ENCODE measurements at places on chromosomes 16 and 17. TPM values are rescaled to one million over a fixed set of nuclear protein-coding genes. Genes with fewer than 3 reads are reported as not detected.

GRCh38 chr17:13931111-13931526 lies 138.2 kb upstream of the COX10 start:
- no peak overlapping the region for H3K4me3 ChIP-seq
- H3K4me1 ChIP-seq, result peaks cover 39% of the 10 kb centered on the region
- H3K36me3 ChIP-seq, result no peaks in the 10 kb centered on the region
- peak; percentile 98 for DNase-seq

- no peak for DNase-seq
- H3K36me3 ChIP-seq, result no peaks in the 10 kb centered on the region
- no peak overlapping the region for H3K27ac ChIP-seq
- no peaks in the 10 kb centered on the region for H3K27me3 ChIP-seq
- H3K4me1 ChIP-seq, result peaks cover 10% of the 10 kb centered on the region
Measured at GRCh38 chr17:10249271-10250010, 51.0 kb upstream of the GAS7 start.

DNA sequence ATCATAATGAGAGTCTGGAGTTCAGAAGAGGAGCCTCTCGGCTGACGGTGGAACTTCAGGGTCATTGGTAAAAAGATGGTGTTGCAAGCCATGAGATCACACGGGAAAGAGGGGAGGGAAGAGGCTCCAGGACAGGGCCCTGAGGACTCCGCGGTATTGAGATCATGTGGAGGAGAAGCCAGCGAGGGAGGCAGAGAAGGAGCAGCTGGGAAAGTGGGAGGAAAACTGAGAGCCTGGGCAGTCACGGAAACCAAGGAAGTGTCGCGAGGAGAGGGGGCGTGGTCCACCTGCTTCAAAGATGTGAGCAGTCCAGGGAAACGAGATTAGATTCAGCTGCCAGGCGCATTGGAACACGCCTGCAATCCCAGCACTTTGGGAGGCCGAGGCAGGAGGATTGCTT lies 27.7 kb upstream of the SBK1 start:
- no peak overlapping the region for H3K4me3 ChIP-seq
- no peak for DNase-seq
- no peaks in the 10 kb centered on the region for H3K27me3 ChIP-seq
- H3K4me1 ChIP-seq, result no peaks in the 10 kb centered on the region

GRCh38 chr16:54407596-54407995 lies 121.0 kb upstream of the IRX3 start:
- no peak for DNase-seq
- no peak overlapping the region for H3K4me3 ChIP-seq
- no peak overlapping the region for H3K27ac ChIP-seq
- H3K4me1 ChIP-seq, result no peaks in the 10 kb centered on the region
- H3K36me3 ChIP-seq, result no peaks in the 10 kb centered on the region

GRCh38 chr16:53152329-53152728 lies 97.5 kb downstream of the CHD9 start:
- H3K4me3 ChIP-seq, result no peak overlapping the region
- no peaks in the 10 kb centered on the region for H3K27me3 ChIP-seq
- no peak overlapping the region for H3K27ac ChIP-seq
- peaks cover 15% of the 10 kb centered on the region for H3K36me3 ChIP-seq

- H3K4me1 ChIP-seq, result no peaks in the 10 kb centered on the region
- no peak overlapping the region for H3K27ac ChIP-seq
- no peak overlapping the region for H3K4me3 ChIP-seq
- peaks cover 73% of the 10 kb centered on the region for H3K36me3 ChIP-seq
- no peaks in the 10 kb centered on the region for H3K27me3 ChIP-seq
Measured at GRCh38 chr17:41974031-41974430, 7.4 kb downstream of the CNP start.

GRCh38 chr16:69321080-69321479 lies 9.3 kb downstream of the PDF start:
- no peaks in the 10 kb centered on the region for H3K4me1 ChIP-seq
- peaks cover 88% of the 10 kb centered on the region for H3K36me3 ChIP-seq
- no peak overlapping the region for H3K4me3 ChIP-seq
- H3K27ac ChIP-seq, result no peak overlapping the region

GRCh38 chr17:31048780-31049179 lies 46.0 kb upstream of the NF1 start:
- no peak overlapping the region for H3K4me3 ChIP-seq
- peaks cover 33% of the 10 kb centered on the region for H3K4me1 ChIP-seq
- no peaks in the 10 kb centered on the region for H3K36me3 ChIP-seq
- H3K27me3 ChIP-seq, result no peaks in the 10 kb centered on the region

- H3K27me3 ChIP-seq, result peaks cover 36% of the 10 kb centered on the region
- DNase-seq, result no peak
- H3K36me3 ChIP-seq, result no peaks in the 10 kb centered on the region
- no peak overlapping the region for H3K4me3 ChIP-seq
- H3K27ac ChIP-seq, result no peak overlapping the region
Measured at GRCh38 chr16:49697631-49698452, 158.1 kb downstream of the ZNF423 start.

DNA sequence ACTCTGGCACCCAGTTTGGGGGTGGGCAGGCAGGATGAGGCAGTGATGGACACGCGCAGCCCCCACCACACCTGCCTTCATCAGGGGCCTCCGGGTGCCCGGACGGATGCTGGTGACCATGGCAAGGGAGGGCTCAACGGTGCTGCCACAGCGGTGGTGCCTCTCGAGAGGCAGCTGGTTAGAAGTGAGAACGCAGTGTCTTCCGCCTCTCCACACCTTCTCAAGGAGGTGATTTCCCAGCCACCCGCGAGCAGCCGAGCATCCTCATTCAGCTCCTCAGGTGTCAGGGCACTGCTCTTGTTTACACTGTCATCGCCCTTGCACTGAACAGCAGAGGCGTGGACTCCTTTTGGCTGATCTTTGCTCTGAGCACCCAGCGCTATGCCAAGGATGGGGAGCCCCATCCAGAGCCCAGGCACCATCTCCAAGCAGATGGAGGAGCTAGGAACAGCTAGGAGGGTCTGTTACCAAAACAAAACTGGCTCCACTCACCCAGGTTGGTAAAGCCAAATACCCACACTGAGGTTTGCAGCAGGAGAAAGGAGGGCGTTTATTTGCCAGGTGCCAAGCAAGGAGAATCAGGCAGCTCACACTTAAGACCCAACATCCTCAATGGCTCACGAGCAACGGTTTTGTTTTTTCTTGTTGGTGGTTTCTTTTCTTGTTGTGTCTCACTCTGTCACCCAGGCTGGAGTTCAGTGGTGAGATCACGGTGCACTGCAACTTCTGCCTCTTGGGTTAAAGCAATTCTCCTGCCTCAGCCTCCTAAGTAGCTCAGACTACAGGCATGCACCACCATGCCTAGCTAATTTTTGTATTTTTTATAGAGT lies 174.3 kb upstream of the TNRC6C start:
- no peaks in the 10 kb centered on the region for H3K4me1 ChIP-seq
- no peak overlapping the region for H3K27ac ChIP-seq
- H3K27me3 ChIP-seq, result no peaks in the 10 kb centered on the region

- no peak for DNase-seq
- H3K27me3 ChIP-seq, result no peaks in the 10 kb centered on the region
- peaks cover 40% of the 10 kb centered on the region for H3K4me1 ChIP-seq
- H3K4me3 ChIP-seq, result no peak overlapping the region
- no peak overlapping the region for H3K27ac ChIP-seq
Measured at GRCh38 chr16:81635063-81635937, 143.8 kb upstream of the PLCG2 start.

DNA sequence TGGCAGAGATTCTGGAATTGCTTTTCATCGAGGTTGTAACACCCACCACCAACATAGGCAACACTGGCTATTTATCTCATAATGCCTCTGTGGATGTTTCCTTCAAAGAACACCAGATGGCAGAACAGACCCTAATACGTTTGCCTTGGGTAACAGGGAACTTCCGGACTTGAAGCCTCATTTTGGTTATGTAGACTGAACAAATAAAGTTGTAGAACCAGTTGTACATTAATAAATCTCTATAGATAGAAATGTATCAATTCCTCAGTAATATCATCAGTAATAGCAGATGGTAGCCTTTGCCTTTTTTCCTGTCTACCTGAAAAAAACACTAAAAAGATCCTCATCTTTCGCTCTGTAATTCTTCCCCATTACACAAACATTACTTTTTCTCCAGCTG lies 25.9 kb upstream of the APOH start:
- no peak overlapping the region for H3K27ac ChIP-seq
- peaks cover 10% of the 10 kb centered on the region for H3K4me1 ChIP-seq
- no peak overlapping the region for H3K4me3 ChIP-seq
- peaks cover 3% of the 10 kb centered on the region for H3K27me3 ChIP-seq
- H3K36me3 ChIP-seq, result no peaks in the 10 kb centered on the region
- peak; percentile 24 for DNase-seq

DNA sequence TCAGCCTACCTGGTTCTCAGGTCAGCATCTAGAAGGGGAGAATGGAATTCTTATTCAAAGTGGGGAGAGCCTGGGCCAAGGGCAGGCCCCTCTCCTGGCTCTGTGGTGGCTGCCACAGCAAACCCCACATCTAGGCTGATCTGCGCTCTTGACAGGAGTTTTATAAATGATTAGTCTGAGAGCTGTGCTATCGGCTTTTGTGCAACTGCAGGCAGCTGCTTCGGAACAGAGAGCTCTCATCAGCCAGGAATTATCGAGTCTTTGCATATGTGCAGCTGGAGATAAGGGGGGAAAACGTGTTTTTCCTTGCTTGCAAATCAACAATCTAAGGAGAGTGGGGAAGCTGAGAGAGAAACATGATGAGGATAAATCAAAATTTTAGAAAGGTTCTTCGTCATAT lies 91.7 kb downstream of the HS3ST3A1 start:
- H3K27me3 ChIP-seq, result peaks cover 4% of the 10 kb centered on the region
- DNase-seq, result no peak
- H3K4me1 ChIP-seq, result no peaks in the 10 kb centered on the region
- H3K4me3 ChIP-seq, result no peak overlapping the region

GRCh38 chr16:15972046-15972868 lies 22.8 kb downstream of the ABCC1 start:
- H3K36me3 ChIP-seq, result peaks cover 15% of the 10 kb centered on the region
- no peak overlapping the region for H3K27ac ChIP-seq
- no peak overlapping the region for H3K4me3 ChIP-seq
- DNase-seq, result no peak

- no peak overlapping the region for H3K4me3 ChIP-seq
- H3K4me1 ChIP-seq, result no peaks in the 10 kb centered on the region
- no peak overlapping the region for H3K27ac ChIP-seq
- H3K27me3 ChIP-seq, result no peaks in the 10 kb centered on the region
- no peaks in the 10 kb centered on the region for H3K36me3 ChIP-seq
Measured at GRCh38 chr16:51939378-51939871, 607.5 kb downstream of the TOX3 start.

DNA sequence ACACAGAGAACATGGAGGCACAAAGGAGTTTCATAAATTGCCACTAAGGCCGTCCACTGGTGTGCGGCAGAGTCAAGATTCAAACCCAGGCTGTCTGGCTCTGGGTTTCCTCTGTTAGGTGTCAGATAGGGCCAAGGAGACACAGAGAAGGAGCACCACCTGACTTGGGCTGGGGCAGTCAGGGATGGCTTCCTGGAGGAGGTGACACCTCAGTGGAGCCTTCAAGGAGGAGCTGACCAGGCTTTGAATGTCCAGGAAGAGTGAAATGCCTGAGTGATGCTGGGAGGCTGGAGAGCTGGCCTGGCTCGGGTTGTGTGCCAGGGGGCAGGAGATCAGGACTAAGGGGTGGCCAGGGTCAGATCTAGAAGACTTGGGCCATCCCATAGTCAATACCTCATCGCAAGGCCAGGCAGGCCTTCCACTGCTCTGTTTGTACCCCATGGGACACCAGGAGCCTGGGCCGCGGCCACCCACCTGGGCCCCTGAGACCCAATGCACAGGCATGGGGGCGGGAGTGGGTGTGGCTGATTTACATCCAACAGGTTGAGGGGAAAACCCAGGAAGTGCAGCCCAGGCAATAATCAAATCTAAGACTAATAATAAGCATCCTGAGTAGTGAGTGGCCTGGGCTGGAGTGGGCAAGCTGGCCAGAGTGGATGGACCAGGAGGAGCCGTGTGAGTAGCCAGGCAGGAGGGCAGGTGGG lies 73.7 kb downstream of the USP22 start:
- no peak overlapping the region for H3K4me3 ChIP-seq
- no peaks in the 10 kb centered on the region for H3K4me1 ChIP-seq
- no peak for DNase-seq
- no peaks in the 10 kb centered on the region for H3K36me3 ChIP-seq

GRCh38 chr16:8937803-8938202 lies 25.9 kb downstream of the USP7 start:
- no peaks in the 10 kb centered on the region for H3K27me3 ChIP-seq
- no peaks in the 10 kb centered on the region for H3K36me3 ChIP-seq
- no peak for DNase-seq
- H3K4me1 ChIP-seq, result peaks cover 9% of the 10 kb centered on the region

- H3K36me3 ChIP-seq, result no peaks in the 10 kb centered on the region
- peaks cover 67% of the 10 kb centered on the region for H3K4me1 ChIP-seq
- no peak overlapping the region for H3K4me3 ChIP-seq
- DNase-seq, result no peak
- peak overlapping the region; percentile 30 for H3K27ac ChIP-seq
Measured at GRCh38 chr17:59853168-59853918, 39.4 kb downstream of the TUBD1 start.

DNA sequence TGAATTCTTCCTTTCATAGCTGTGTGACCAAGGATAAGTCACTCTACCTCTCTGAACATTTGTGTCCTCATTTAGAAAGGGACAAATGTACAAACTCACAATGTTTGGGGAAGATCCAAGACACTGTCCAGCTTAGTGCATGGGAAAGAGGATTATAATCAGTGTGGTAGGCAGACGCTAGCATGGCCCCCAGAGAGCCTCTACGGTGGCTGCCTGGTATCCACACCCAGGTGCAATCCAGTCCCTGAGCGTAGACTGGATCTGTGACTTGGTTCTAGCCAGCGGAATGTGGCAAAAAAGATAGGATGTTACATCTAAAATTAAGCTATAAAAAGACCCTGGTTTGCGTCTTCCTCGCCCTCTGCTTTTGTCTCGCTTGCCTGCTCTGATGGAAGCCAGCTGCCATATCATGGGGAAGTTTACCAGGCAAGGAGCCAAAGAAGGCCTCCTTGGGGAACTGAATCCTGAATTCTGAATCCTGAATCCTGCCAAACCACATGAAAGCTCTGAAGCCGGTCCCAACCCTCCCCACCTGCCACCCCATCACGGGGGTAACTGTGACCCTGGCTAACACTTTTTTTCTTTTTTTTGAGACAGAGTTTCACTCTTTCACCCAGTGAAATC lies 51.7 kb downstream of the PLXDC1 start:
- no peak for DNase-seq
- H3K4me1 ChIP-seq, result peaks cover 49% of the 10 kb centered on the region
- H3K36me3 ChIP-seq, result no peaks in the 10 kb centered on the region
- H3K4me3 ChIP-seq, result no peak overlapping the region
- no peak overlapping the region for H3K27ac ChIP-seq
- H3K27me3 ChIP-seq, result peaks cover 5% of the 10 kb centered on the region

EVI2A gene
- polyA plus RNA-seq, result 58.9 TPM

GINS2 gene
- polyA plus RNA-seq, result not detected

FTO gene
- 11.4 TPM for polyA plus RNA-seq

NTN1 gene
- polyA plus RNA-seq, result 0.03 TPM

FBXW10B gene
- not detected for polyA plus RNA-seq

RAB26 gene
- not detected for polyA plus RNA-seq

TPPP3 gene
- 83.5 TPM for polyA plus RNA-seq

CCL13 gene
- polyA plus RNA-seq, result not detected

PITPNM3 gene
- polyA plus RNA-seq, result not detected

ODAD4 gene
- polyA plus RNA-seq, result 0.04 TPM

OTOP3 gene
- polyA plus RNA-seq, result not detected

CHD9NB gene
- not detected for polyA plus RNA-seq

All from CD14-positive monocyte (primary cell).